AG04450 (cell line): ENCODE measurements at places on chromosomes 6 and 20.

GRCh38 chr6:26071135-26071534 is 16.1 kb upstream of the HFE start:
- no peak for DNase-seq

DNA sequence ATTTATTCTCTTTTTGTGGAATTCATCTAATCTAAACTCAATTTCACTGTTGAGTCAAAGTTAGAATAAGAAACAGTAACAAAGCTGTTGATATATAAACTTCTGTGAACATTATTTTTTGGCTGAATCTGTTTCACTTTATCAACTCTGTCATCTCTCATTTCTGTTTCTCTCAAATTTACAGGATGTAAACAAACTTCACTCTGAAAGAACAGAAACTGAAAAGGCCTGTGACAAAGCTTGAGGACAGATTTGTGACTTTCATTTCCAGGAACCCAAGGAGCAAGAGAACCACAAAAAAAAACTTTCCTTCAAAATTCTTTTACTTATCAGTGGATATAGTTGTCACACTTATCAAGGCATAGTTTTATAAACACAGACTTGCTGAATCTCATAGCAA is 447.9 kb upstream of the OPRM1 start:
- DNase-seq, result no peak

DNA sequence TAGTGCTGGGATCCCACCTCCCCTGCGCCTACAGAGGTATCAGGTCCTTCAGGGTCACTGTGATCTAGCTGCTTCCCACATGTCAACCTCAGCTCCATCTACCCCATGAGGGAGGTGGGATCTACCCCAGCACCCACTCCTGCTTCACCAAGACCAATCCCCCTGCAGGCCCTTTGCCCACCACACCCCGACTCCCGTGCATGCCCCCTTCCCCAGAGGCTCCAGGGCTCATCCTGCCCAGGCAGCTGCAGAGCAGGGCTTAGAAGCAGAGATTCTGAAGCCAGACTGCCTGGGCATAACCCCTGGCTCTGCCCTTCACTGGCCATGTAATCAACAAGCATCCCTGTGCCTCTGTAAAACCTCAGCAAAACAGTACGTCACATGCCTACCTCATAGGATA is 17.5 kb downstream of the COL11A2 start:
- DNase-seq, result no peak

GRCh38 chr20:37518059-37518458 is 3.0 kb upstream of the NNAT start:
- DNase-seq, result no peak

DNA sequence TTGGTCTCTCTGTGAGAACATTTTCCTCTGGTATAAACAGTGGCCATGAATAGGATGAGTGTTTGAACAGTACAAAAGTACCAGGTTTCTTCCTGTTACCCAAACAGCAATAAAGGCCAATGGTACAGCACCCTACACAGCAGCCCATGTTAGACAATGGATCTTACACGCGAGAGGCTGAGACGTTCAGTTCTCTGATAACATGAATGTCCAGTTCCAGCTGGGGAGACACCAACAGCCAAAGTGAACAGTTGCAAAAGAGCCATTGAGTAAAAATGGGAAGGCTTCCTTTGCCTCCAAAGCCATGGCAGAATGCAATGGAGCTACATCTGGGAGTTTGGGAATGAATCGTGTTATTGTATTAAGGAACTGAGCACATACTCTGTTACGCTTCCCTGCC is 246.8 kb upstream of the SGK1 start:
- no peak for DNase-seq
